ENCODE measurements at places on chromosomes 6 and 20.
A peak's percentile ranks its signal among the peaks of the same experiment; 100 is the strongest.

- no peak for DNase-seq
Observed at GRCh38 chr6:137261361-137261760, 42.2 kb upstream of the IFNGR1 start.

DNA sequence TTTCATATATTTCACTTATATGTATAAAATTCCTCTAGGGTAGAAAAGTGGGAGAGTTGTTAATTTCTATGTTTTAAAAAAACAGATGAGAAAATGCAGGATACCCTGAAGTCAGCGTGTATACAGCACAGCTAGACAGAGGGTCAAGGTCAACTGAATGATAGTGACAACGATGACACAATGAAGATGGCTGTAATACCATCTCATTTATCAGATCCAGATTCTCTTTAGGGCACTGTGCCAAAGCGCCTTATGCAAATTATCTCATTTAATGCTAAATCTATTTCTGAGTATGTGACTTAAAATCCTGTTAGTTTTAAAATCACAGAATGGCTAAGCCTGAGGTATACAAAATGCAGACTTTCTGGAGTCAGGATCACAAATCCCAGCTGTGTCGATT is 431.4 kb upstream of the RUNX2 start:
- no peak for DNase-seq

GRCh38 chr6:41721414-41721813 is 14.0 kb downstream of the TFEB start:
- DNase-seq = no peak

DNA sequence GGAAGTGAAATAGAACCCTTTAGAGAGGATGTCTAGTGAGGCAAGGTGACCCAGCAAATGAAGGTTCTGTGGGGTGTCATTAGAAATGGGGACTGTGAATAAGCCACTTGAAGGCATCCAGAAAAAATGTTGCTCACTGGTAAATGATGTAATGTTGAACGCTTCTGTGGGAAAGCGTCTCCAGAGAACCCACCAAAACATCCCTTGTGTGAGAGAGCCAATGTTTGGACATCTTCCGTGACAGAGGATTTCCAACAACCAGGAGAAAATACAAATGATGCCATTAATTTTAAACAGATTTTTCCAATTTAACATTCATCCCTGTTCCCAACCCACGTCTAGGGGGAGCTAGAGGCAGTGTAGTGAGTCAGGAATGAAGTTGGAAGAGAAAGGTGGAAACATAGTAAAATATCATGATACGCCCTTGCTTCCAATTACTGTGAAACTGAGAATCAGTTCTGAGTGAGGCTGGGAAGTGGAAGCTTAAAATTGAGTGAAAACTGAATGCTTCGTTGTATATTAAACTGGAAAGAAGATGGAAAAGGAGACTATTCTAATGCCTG is 584.2 kb downstream of the CD109 start:
- DNase-seq = no peak

DNA sequence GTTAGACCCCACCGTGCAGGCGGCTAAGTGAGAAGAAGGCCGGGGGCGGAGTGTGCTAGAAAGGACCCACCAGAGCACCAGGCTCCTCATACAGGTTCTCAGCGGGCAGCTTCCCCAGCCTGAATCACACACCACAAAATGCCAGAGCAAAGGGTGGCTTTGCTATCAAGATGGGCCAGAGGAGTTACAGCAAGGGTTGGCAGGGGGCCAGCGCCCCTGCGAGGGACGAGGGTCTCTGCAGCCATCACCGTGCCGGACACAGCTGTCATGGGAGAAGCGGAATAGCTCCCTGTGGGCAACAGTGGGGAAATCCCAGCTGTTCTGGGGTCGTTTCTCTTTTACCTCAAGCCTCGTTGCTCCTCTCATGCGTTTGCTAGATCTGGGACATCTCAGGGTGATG is 206.3 kb downstream of the SMOC2 start:
- no peak for DNase-seq

DNA sequence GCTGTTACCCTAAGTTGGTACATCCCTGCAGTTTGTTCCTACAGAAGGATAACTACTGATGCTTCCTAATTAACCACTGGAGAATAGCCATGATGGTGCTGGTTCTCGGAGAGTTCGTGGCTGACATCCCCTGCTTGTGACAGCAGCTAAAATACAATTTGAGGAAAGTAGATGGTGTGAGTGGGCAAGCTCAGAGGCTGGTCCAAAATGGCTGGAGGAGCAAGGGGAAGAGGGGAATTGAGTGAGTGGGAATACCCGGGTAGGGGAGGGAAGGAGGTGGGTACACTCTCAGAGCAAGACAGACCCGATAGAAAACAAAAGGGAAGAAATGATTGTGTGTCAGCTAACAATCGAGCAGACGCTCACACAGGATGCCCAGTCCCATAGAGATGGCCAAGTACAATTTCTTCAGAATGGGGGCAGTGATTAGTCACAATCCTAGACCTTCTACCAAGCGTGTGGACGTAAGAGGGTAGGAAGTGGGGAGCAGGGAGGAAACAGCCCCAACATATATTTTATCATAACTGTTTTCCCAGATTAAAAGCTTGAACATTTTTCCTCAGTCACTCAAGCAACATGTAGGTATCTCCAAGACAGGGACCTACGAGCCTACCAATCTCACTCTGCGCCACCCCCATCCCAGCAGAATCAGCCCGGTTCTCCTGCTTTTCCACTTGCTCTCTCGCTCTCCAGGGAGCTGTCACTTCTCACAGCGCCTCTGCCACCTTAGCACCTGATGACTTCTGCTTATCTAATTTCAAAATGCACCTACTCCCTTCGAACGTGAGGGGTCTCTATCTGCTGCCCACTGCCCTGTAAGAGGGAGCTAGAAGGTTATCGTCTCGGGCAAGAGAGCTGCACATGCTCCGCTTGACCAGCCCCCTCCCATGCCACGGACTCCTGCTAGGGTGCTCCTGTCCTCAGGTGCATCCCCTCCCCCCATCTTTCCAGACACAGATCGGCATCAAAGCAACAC is 26.2 kb downstream of the RIPOR2 start:
- DNase-seq = no peak

DNA sequence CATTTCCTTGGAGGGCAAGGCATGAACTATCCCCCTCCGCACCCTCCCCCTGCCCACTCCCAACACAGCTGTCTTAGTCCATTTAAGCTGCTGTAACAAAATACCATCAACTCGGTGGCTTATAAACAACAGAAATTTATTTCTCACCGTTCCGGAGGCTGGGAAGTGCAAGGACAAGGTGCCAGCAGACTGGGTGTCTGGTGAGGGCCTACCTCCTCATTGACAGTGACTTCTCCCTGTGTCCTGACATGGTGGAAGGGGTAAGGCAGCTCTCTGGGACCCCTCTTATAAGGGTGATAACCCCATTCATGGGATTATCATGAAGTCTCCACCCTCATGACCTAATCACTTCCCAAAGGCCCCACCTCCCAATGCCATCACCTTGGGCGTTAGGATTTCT is 114.3 kb upstream of the MAFB start:
- no peak for DNase-seq

GRCh38 chr6:90982051-90982450 is 395.2 kb upstream of the MAP3K7 start:
- DNase-seq = no peak

GRCh38 chr6:1377526-1377925 is 11.8 kb upstream of the FOXF2 start:
- DNase-seq = no peak

- no peak for DNase-seq
Observed at GRCh38 chr6:74410630-74411029, 714.6 kb downstream of the CD109 start.

DNA sequence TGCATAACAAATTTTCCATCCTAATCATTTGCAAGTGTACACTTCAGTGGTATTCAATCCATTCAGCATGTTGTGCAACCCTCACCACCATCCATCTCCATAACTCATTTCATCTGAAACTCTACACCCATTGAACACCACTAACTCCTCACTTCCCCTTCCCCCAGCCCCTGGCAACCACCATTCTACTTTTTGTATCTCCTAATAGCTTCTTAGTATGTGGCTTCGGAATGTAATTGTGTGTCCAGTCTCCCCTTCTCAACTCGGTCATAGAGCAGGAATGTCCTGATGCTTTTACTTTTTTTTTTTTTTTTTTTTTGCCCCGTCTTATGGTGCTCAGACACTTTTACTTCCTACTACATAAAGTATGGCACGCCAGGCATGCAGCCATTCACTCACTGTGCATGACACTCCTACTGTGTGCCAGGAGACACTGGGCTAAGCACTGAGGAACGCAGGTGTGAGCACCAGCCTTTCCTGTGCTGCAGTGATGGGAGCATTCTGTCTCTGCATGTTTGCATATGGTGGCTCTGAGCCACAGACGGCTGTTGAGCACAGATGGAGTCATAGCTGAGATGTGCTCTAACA is 15.3 kb downstream of the HCK start:
- peak; percentile 55 for DNase-seq

DNA sequence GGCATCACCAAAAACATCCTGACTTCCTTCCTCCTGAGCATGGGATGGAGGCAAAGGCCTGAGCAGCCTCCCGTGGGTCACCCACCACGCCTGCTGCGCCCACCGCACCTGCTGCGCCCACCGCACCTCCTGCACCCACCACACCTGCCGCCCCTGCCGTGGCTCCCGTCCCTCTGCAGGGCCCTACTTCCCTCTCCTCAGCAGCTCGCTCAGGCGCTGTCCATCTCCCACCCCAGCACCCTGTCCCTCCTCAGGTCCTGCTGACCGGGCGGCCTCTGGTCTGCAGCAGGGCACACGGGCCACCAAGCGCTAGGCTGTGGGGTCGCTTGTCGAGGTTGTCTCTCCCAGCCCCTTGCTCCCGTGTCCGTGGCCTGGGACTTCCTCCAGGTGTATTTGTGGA is 72.7 kb upstream of the SLCO4A1 start:
- DNase-seq = no peak

DNA sequence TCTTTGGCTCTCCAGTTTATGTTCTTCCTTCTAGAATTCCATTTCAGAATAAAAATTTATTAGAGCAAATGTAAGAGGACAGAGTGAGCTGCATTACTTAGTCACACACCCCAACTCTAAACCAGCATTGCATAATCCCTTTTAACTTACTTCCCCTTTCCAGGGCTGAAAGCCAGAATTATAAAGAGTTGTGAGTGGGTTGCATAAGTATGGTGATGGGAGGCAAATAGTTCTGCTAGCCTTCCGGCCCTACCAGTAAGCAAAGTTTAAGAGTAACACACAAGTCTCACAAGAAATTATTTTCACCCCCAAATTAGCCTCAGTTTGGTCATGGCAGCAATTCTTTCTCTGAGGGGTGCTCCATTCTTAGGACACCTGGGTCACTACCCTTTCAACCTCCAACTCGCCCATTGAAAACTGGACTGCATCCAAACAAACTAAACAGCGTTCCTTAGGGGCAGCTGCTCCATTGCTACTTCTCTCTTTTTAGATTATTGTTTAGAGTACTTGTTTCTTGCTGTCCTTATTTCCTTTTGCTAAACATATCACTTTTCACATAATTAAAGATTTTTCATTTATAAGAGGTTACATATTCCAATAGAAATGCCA is 1.6 kb downstream of the KIAA0408 start:
- no peak for DNase-seq

DNA sequence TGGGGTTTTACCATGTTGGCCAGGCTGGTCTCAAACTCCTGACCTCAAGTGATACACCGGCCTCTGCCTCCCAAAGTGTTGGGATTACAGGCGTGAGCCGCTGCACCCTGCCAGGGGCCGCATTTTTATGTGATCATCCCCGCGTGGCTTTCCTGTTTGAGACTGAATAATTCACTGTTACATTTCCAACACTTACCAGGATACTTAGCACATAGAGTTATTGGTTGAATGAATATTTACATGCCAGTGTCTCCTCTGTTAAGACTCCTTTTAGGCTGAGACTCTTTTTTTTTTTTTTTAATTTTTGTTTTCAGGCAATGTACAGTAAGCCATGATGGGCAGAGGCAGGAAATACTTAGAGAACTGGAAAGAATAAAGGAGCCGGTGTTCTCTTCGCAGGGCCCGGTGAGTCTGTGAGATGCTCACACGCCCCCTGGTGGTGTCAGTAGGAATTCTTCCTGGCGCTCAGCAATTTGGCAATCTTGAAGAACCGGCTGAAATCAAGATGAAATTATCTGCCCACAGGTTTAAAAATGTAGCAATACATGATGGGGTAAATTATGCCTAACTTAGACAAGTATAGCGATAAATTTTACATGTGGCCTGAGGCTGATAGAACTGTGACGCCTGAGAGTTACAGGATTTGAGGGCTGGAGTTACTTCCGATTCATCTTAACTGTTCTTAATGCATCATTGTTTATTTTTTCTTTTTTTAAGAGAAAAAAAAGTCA is 7.6 kb upstream of the RNF114 start:
- DNase-seq = peak; percentile 65

DNA sequence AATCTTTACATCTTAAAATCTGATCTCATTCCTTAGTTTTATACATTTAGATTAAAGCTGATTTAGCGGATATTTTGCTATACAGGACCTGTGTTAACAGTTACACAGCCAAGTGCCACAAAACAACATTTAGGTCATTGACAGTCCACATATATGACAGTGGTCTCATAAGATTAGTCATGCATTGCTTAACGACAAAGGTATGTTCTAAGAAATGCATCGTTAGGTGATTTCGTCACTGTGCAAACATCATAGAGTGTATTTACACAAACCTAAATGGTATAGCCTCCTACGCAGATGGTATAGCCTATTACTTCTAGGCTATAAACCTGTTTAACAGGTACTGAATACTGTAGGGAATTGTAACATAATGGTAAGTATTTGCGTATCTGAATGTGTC is 21.6 kb downstream of the ADGRG6 start:
- no peak for DNase-seq

GRCh38 chr6:47152666-47153403 is 110.7 kb upstream of the ADGRF1 start:
- DNase-seq = no peak

GRCh38 chr6:10101551-10102252 is 313.2 kb downstream of the TFAP2A start:
- DNase-seq = no peak

GRCh38 chr20:35909176-35909575 is 45.1 kb downstream of the SCAND1 start:
- DNase-seq = no peak

GRCh38 chr20:9348747-9349146 is 165.6 kb upstream of the LAMP5 start:
- DNase-seq = no peak

DNA sequence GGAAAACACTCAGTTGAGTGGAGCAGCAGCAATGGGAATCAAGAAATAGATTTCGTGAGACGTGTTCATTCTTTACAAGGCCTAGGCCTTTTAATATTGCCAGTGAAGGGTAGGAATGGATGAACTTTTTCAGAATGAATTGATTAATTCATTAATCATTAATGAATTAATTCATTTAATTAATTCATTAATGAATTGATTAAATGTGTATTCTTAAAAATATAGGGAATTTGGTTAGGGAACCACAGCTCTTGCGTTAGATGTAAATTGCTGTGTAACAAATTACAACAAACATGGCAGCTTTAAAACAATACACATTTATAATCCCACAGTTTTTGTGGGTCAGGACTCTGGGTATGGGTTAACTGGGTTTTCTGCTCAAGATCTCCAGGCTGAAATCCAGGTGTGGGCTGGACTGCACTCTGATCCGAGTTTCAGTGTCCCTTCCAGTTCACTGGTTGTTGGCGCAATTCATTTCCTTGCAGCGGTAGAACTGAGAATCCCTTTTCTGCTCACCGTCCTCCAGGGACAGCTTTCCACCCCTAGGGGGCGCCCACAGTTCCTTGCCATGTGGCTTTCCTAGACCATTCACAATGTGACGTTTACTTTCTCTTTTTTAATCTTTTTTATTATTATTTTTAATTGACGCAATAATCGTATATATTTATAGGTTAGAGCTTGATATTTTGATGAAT is 32.8 kb upstream of the BCAS1 start:
- no peak for DNase-seq

Measured in non-pigmented ciliary epithelial cell (primary cell).